Coronary artery (tissue), 2 donors: ENCODE measurements at places on chromosomes 12 and 14.

GRCh38 chr14:92976268-92976667, 53.3 kb downstream of the CHGA start:
- DNase-seq = no peak

DNA sequence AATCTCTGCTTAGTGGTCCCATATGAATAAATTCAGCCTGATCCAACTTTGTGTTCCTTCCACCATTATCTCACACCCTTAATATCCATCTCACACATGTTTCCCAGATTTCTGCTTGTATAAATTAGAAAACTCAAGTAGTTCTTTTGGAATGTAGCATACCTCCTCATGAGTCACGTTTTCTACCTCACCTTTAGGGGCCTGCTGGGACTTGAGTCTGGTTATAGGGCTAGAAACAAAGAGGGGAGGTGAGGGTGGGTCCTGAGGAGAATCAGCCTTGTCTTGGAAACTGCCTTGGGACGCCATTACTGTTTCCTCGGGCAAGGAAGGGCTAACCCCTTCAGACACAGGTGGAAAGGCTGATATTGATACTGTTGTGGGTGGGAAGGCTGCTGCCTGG, 51.1 kb downstream of the EMP1 start:
- DNase-seq = no peak

DNA sequence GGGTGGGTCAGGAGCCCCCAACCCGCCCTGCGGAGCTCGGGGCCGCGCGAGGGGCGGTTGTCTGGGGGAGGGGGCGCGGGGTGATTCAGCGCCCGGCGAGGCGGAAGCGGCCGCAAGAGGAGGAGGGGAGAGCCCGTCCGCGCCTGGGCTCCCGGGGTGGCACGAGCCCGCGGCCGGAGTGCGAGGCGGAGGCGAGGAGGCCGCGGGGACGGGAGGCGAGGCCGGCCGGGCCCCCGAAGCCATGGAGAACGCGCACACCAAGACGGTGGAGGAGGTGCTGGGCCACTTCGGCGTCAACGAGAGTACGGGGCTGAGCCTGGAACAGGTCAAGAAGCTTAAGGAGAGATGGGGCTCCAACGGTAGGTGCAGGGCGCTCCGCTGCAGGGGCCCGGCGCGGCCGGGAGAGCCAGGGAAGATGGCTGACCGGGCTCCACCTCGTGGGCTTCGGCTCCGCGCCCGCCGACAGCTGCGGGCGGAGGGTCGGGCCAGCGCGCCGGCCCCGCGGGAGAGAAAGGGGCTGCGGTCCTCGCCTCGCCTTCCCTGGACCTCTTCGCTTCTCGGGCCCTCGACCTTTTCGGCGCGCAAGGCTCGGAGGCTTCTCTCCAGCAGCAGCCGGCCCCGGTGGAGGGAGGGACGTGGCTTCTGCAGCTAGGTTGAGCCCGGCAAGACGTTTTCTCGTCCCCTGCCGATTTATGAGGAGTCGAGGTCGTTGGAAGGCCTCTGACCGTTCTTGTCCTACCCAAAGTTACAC, 677 bp downstream of the ATP2A2 start:
- peak; percentile 80 for DNase-seq

- no peak for DNase-seq
These were observed 40.4 kb upstream of the GZMB start for GRCh38 chr14:24674204-24674970.

DNA sequence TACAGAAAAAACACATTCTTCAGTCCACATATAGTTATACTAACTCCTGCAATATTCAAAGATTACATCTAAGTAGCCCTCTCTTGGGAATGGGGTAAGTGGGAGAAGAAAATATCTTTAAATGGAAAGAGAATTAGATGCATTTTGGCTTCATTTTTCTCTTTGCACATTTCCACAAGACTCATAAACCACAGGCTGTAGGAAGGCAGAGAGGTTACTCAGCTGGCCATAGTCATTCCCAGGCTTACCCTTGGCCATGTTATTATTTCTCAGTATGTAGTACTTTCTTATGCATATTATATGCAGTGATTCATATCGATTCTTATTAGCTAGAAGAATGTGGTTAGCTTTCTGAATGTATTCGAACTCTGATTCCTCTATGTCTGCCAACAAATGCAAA, 92.2 kb downstream of the PTPRR start:
- DNase-seq = no peak

GRCh38 chr12:103470664-103471063, 25.1 kb downstream of the C12orf42 start:
- DNase-seq = no peak
